EL (cell line): ENCODE measurements at places on chromosomes 3 and 15.

DNA sequence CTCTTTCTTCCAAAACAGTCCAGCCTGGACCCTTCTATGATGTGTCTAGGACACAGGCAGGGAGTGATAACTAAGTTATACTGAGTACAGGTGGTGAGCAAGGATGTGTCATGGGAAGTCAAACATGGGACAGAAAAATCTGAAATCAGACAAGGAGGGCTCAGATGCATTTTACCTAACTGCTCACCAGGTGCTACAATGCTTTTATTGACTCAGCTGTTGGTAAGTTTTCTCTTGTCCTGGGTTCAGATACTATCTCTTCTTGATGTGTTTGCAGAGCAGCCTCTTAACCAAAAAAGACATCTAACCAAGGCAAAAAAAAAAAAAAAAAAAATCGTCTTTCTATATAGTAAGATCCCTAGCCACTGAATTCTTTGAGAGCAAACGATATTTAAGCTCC lies 378.6 kb downstream of the VPS13C start:
- DNase-seq, result no peak

DNA sequence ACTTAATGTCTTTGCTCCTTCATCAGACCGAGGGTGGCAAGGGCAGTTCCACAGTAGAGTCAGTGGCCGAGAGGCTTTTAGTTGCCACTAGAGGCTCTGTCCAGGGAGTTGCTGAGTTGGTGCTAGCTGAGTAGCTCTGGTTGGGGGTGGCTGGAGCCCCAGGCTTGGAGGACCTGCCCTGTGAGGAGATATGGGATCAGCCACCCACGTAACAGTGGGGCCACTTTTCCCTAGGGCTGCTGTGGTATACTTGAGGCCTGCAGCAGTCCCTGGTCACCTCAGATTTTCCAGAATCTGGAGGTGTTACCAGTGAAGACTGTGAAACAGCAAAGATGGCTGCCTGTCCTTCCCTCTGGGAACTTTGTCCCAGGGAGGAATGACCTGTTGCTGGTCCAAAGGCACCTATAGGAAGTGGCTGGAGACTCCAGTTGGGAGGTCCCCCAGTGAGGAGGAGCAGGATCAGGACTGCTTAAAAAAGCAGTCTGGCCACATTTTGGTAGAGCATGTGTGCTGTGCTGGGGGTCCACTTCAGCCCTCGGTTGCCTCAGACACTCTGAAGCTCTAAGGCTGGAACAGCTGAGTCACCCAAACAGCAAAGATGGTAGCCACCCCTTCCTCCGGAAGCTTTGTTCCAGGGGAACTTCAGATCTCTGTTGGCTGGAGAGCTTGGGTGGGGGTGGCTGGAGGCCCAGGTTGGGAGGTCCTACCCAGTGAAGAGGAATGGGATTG lies 72.9 kb downstream of the AKAP13 start:
- no peak for DNase-seq

DNA sequence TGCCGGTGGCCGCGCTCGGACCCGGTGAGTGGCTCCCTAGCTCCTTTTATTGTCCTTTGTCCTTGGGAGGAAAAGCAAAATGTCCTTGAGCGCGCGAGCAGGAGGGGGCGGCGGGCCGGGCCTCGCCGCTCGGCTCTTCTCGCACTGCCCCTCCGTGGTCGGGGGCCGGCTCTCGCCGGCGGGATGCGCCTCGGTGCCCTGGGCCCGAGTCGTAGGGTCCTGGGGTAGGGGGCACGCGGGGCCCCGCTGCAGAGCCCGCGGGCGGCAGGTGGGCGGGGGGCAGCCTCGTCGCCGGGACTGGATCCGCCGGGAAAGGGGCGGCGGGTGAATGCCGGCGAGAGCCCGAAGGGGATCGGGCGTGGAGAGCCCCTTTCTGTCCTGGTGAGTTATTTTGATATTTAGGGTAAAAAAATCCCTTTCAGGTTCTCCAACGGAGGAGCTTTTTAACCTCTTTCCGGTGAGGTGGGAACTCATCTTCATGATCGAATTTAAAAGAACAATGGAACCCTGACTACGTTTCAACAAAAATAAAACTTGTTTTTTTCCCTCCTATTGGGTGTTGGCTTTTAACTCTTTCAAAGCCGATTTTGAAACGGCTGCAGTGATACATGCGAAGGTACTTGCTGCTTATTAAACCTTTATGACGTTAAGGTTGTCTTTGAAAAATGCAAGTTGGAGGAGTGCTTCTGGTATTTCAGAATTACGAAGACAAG lies 16.8 kb upstream of the CHD2 start:
- DNase-seq, result no peak

DNA sequence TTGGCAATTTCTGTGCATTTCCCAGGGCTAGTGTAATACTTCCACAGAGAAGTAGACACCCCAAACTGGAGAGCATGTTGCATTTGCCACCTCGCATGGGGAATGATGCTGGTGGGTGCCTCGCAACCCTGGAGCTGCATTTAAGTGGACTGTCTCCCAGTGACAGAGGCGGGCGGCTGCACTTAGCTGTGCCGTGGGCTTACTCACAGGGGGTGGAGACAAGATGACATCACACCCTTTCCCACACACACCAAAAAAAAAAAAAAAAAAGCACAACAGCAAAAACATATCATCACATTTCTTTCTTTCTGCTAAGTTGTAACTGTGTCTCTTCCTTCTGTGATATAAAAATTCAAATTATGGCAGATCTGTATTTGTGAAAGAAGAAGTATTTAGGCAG lies at the start of gene ABI3BP:
TSS of gene ABI3BP (minus strand) at position 113 of the 400 bp plus-strand sequence. CDS start at position 76, 37 bp downstream.
- DNase-seq, result peak; percentile 89

DNA sequence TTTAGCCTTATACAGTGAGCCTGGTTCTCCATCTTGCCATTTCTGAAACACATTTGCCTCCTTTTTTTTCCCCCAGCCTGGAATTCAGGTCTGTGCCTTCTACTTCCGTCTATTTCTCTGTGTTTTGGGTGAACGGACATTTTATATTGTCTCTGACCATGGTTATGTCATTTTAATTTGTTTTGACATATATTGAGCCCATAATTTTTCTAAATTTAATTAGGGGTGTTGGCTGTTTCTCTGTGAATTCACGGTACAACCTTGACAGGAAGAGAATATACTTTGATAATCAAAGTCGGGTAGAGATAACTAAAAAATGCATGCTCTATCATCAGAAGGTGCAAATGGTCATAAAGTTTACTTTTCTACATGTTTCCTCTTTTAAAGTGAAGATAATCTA lies 361.4 kb downstream of the VGLL3 start:
- DNase-seq, result no peak

DNA sequence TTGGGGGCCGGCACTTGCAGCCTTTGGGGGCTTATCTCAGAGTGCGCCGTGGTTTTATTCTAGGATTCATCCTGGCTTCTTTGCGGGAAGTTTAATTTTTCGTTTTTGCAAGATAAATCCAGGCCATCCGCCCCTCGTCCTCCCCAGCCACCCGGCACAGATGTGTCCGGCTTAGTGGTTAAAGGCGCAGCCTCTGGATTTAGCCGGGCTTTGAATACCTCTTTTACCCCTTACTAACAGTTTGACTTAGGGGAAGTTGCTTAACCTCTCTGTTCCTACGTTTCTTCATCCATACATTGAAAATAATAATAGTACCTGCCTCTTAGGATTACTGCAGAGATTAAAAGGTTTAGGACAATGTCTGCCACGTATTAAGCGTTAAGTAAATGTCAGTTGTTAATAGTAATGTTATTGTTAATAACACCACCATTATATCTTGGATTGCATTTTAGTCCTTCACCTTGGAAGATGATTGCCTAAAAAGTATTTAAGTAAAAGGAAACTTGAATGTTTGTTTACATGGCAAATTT lies 714 bp downstream of the ECT2 start:
- DNase-seq, result peak; percentile 39
